ENCODE measurements at places on chromosomes 5 and 9. TPM values are rescaled to one million over a fixed set of nuclear protein-coding genes. Genes with fewer than 3 reads are reported as not detected.

SNX18 gene
- polyA plus RNA-seq = 3.9 TPM

OCLN gene
- 0.78 TPM for polyA plus RNA-seq

DCAF12 gene
- 12.8 TPM for polyA plus RNA-seq

F2RL1 gene
- 36.8 TPM for polyA plus RNA-seq

MVB12B gene
- 2.3 TPM for polyA plus RNA-seq

PCDHGB4 gene
- 0.25 TPM for polyA plus RNA-seq

EXD3 gene
- 6.8 TPM for polyA plus RNA-seq

KCNV2 gene
- polyA plus RNA-seq = not detected

DRD1 gene
- polyA plus RNA-seq = not detected

KIF12 gene
- polyA plus RNA-seq = 1.7 TPM

SOHLH1 gene
- polyA plus RNA-seq = not detected

SLC6A3 gene
- not detected for polyA plus RNA-seq

CCNH gene
- polyA plus RNA-seq = 44.6 TPM

PLPPR1 gene
- not detected for polyA plus RNA-seq

MAMDC2 gene
- polyA plus RNA-seq = 7.0 TPM

SSBP2 gene
- polyA plus RNA-seq = 6.3 TPM

TLR4 gene
- not detected for polyA plus RNA-seq

SPATA31D4 gene
- not detected for polyA plus RNA-seq
